Brain (organoid and tissue), 16 donors: ENCODE measurements at places on chromosomes 6 and 20. TPM values are rescaled to one million over a fixed set of nuclear protein-coding genes. Genes with fewer than 3 reads are reported as not detected.

DNA sequence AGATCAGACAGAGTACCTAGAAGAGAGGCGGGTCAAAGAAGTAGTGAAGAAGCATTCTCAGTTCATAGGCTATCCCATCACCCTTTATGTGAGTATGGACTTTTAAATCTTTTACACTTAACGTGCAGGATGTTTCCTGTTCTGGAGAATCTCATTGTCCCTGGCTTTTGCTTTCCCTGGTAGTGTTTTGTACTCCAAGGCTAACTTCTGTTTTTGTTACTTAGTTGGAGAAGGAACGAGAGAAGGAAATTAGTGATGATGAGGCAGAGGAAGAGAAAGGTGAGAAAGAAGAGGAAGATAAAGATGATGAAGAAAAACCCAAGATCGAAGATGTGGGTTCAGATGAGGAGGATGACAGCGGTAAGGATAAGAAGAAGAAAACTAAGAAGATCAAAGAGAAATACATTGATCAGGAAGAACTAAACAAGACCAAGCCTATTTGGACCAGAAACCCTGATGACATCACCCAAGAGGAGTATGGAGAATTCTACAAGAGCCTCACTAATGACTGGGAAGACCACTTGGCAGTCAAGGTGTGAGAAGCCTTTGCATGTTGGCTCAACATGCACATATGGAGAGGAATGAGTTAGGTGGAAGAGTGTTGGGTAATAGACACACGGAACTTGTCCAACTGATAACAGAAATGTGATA, 3.3 kb downstream of the HSP90AB1 start:
- DNase-seq, result no peak

DNA sequence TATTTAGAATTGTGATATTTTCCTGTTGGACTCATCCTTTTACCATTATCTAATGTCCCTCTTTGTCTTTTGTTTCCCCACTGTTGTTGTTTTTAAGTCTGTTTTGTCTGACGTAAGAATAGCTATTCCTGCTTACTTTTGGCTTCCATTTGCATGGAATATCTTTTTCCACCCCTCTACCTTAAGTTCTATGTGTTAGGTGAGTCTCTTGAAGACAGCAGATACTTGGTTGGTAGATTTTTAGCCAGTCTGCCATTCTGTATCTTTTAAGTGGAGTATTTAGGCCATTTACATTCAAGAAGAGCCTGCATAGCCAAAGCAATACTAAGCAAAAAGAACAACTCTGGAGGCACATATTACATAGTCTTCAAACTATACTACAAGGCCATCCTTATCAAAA, 39.2 kb downstream of the CTCFL start:
- no peak for DNase-seq

SERPINB6 gene
- polyA plus RNA-seq, result 50.6 TPM

DNA sequence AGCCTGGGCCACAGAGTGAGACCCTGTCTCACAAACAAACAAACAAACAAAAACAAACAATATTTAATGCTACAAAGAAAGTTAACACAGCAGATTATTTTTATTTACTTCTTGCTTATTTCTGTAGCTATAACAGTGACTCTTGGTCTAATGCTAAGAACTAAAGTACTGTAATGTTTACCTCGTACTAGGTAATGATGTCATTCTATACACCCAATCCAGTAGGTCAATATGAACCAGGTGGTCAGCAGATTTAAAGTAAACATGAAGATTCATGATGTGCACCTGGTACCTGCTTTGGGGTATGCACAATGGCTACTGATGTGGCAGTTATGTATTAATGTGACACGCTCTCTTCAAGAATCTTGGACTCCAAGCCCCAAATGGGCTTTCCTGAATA, 36.6 kb upstream of the CARMIL1 start:
- DNase-seq, result no peak

RCAN2 gene
- polyA plus RNA-seq, result 33.2 TPM

PRKN gene
- polyA plus RNA-seq, result 1.4 TPM

GRCh38 chr6:22067122-22067521, 229.7 kb downstream of the PRL start:
- DNase-seq, result no peak

DNA sequence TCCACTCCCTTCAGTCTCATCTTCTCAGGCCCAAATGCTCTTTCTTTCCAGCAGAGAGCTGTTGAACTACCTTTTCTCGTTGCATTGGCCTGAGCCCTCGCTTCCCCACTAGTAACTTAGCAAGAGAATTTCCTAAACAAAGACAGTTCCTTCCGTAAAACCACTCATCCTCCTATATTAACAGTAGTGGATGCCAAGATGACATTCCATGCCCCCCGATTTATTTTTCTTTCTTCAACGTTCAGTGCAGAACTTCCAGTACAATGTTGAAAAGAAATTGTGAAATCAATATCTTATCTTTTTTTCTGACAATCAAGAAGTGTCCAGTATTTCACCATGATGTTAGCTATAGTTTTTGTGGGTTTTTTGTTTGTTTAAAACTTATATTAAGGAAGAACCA, 45.8 kb downstream of the SOX4 start:
- no peak for DNase-seq

- DNase-seq, result no peak
Measured at GRCh38 chr6:21900730-21901129, 307.2 kb downstream of the SOX4 start.

- DNase-seq, result peak; percentile 50
Measured at GRCh38 chr6:79762370-79762769, 131.2 kb downstream of the SH3BGRL2 start.

GRCh38 chr20:62472941-62473585, 2.7 kb downstream of the GATA5 start:
- no peak for DNase-seq

- peak; percentile 63 for DNase-seq
Measured at GRCh38 chr6:24431045-24431451, 28.3 kb downstream of the MRS2 start.

DNA sequence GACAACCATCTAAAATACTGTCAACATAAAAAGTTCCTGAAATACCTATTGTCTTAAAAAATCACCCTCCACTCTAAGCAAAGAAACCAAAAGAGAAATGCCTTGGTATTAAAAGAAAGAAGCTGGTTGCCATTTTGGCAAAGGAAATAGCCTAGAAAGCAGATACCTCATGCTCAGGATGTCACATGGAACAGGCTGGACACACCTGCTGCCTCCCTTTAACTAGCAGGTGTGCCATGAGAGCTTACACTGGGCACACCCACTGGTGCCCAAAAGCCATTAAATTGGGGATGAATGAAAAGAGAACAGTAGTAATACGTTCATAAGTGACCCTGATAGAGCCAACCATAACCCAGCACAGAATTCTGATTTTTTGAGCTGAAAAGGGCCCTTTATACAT, 1.5 kb downstream of the SLC23A2 start:
- peak; percentile 18 for DNase-seq

- no peak for DNase-seq
Measured at GRCh38 chr6:157552820-157553485, 172.0 kb downstream of the ZDHHC14 start.

GRCh38 chr6:20402342-20403069, 827 bp downstream of the E2F3 start:
- DNase-seq, result peak; percentile 46

DNA sequence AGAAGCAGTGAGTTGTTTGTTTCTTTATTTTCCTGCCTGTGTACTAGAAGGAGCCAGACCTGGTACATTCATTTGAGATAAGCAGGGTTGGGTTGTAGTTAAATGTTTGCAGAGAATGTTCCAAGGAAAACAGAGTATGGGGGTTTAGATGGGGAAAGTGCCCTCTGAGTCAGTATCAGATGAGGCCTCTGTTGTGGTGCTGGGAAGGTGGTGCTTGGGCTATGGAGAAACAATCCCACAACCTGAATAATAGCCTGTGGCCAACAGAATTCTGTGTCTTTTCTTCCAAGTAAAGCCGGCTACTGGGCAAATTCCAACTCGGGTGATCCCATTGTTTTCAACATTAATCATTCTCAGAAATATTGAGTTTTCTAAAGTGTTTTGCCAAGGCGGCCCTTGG, 109.3 kb downstream of the RNF144B start:
- no peak for DNase-seq

DNA sequence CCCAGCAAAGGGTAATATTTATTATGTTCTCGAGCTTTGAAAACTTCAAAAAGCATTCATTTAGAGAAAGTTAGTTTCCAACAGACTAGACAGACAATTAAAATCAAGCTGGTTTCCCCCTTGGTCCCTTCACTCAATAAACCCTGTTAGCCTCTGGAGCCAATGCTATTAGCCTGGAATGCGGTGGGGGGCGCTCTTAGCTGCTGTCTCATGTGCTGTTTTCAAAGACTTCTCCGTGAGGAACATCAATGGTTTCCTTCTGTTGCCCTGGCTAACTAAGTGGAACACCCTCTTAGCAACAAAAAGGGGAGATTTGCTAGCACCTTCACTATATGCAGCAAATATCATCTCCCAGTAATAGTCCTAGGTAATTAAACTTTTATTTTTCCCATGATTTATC, 86.4 kb downstream of the LY86 start:
- DNase-seq, result no peak

DNA sequence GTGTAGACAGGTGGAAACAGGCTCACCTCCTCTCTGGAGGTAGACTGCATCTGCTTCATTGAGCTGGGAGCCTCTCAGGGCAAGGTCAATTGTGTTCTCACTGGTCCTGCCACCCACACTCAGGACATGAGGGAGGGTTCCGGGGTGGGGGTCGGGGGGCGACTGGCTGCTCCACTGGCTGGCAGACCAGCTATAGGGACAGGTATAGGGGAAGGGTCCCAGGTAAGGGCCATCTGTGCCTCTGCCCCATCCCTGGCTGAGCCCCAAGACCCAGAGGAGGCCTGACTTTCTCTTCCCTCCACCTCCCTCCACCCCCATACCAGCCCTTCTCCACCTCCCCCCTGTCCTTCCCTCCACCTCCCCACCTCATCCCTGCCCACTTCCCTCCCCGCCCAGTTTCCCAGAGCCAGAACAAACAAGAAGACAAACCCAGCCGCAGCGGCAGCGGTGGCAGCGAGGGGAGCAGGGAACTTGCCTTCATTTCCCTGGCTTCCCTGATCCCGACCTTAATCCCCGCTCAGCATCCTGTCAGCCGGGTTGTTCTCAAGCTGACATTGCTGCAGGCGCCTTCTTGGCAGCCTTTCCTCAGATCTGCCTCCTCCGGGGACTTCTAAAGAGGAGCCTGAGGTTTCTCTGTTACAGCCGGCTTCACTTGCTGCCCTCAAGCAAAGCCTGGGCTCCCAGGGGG, 18.3 kb upstream of the FOXP4 start:
- peak; percentile 73 for DNase-seq

DNA sequence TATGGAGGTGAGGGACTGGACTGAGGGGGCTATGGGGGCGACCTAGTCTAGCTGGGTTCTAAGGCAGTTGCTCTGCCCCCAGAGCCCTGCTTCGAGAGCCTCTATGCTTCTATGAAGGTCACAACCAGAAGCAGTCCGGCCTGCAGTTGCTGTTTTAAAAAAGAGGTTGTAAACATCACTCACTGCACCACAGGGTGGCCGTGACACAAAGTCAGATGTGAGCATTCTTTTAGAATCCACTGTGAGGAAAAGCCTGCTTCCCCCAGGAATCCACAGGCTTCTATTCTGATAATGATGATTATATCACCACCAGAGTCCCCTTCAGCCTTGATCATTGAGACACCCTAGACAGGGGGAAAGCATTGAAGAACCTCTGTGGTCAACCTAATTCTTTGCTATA, 229.7 kb upstream of the AGPAT4 start:
- no peak for DNase-seq

GRCh38 chr20:13873831-13874230, 89.0 kb downstream of the NDUFAF5 start:
- DNase-seq, result no peak

RNF217 gene
- polyA plus RNA-seq, result 0.41 TPM

PEDS1 gene
- 45.1 TPM for polyA plus RNA-seq

DNA sequence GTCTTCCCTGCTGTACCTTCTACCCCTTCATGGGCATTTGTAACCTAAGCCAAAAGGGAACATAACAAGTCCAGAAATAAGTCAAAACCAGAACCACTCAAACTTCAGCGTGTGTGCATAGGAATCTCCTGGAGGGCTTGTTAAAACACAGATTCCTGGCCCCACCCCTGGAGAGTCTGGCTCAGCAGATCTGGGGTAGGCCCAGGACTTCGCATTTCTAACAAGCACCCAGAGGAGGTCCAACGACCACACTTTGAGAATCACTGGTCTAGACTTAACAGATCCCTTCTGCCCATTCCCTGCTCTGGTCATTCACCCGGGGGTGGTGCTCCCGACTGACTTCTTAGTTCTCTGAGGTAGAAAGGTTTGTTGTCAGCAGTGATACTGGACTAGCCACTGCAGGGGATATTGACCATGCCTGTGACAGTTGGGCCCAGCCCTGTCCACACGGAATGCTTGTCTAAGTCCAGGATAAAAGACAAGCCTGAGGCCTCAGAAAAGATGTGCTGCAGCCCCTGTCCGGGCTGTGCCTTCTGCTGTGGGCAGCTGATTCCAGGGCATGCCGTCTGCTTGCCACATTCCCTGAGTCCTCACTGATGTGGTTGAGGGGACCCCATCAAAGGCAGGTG, 68.6 kb downstream of the SYNJ2 start:
- no peak for DNase-seq

GRCh38 chr6:140644017-140644416, 1269.6 kb upstream of the CITED2 start:
- DNase-seq, result no peak

DNA sequence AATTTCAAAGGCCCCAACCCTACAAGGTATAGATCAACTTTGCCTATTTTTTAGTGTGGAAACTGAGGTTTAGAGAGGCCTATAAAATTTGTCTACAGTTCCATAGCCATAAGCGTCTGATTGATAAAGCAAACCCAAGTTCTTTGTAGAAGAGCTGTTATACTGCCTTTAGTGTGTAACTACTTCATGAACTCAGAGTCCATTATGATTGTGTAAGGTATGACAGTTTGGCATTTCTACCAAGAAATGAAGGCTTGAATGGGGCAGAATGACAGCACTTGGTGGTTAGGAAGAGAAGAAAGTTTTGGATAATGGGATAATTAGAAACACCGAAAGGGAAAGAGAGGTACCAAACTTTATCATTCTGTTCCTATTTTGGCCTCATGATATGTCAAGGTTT, 38.1 kb downstream of the SMAP1 start:
- no peak for DNase-seq

RAB22A gene
- 6.0 TPM for polyA plus RNA-seq

DNA sequence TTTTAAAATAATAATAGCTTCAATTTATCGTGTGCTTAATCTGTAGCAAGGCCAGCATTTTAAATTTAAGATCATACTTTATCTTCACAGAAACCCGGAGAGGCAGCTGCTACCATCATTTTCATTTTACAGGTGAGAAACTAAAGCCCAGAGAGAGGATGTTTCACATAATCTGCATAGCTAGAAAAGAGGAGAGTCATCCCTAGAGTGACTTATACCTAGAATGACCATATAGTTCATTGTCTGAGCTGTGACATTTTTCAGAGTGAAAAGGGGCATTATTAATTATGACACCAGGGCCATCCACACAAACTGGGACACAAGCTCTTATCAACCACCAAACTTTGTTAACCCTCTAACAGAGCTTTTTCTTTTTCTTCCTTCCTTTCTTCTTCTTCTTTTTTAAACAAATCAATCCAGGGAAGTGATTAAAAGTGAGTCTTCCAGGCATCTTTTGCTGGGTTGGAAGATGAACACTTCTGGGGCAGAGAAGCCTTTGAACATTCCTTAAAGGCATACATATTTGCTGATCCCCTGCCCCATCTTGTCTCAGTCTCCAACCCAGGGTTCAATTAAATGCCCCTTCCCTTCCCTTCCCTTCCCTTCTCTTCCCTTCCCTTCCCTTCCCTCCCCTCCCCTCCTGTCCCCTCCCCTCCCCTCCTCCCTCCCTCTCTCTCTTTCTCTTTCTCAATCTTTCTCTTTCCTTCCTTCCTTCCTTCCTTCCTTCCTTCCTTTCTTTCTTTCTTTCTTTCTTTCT, 272.5 kb upstream of the JAG1 start:
- no peak for DNase-seq

GRCh38 chr6:158184608-158185007, 16.5 kb downstream of the GTF2H5 start:
- no peak for DNase-seq
